ENCODE measurements at places on chromosomes 3 and 15.

DNA sequence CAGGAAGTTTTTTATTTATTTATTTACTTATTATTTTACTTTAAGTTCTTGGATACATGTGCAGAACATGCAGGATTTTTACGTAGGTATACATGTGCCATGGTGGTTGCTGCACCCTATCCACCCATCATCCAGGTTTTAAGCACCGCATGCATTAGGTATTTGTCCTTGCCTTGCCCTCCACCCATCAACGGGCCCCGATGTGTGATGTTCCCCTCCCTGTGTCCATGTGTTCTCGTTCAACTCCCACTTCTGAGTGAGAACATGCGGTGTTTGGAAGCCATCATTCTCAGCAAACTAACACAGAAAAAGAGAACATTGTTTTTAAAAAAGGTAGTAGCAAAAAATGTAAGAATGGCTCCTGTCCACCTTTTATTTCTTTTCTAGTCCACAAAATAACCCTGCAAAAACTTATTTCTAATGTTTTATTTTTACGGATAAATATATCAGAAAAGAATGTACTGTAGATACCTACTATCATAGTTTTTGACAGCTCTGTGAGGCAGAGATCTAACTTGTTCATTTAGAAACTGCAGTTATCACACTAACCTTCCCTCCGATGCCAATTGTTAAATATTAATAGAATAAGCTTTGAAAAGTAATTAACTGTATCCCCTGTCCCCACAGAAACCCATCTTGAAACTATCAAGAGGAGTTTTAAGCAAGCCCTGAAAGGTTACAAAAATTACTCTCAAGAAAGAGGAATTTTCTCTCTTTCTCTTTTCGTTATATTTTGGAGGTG is 189.2 kb downstream of the LPP start:
- DNase-seq, result no peak

DNA sequence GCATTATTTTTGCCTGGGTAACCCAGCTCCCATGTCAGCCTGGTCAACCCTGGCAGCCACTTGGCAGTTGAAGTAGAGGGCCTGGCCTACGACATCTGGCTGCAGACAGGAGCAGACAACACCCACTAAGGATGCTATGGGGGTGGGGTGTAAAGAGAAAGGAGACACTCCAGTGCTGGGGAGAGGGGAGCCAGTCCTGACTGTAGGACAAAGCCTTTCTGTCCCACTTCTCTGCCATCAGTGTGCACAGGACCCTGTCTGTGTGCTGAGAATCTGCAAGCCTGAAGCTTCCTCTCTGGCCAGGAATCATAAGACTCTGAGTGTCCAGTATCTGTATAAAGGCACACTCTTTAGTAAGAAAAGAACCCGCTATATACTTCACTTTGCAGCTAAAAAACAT is 96.3 kb upstream of the CHRM5 start:
- no peak for DNase-seq

DNA sequence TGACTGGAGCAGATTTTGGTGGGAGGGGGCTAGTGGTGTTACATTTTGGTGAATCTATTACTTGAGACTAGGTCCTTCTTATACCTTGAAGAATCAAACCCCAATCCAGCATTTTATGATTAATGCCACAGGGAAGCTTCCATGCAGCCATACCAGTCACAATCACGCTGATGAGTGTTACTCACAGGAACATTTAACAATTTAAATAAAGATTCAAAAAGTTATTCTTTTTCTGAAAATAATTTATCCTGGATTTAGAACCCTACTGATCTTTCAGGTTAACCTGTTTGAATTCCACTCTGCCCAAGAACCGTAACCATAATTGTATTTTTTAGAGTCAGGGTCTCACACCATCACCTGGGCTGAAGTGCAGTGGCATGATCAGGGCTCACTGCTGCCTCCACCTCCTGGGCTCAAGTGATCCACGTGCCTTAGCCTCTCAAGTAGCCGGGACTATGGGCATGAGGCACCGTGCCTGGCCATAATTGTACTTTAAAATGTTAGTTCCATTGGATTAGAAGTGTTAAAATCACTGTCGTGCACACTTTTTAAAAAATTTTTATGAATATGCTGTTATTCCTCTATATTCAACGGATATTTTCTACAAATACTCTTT is 929 bp upstream of the MTMR10 start:
- no peak for DNase-seq

- no peak for DNase-seq
These were observed 99.9 kb downstream of the SLCO3A1 start for GRCh38 chr15:91953432-91953831.

DNA sequence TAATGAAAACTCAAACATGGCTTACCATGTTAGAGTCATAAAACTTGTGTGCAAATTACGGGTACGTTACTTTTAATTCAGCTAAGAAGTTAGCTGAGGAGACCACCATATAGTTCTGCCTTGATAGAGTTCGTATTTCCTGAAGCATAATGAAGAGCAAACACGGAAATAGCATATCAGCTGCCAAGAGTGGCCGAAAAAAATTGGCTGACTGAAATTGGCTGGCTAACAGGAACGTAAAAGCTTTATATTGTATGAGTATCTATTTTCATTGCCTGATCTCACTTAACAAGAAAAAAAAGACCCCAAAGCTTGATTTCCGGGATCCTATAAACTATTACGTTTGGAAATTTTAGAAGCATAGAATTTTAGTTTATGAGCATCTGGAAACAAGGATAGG is 1222.9 kb downstream of the ZPLD1 start:
- DNase-seq, result no peak

- no peak for DNase-seq
These were observed 72.7 kb downstream of the TIPARP start for GRCh38 chr3:156747046-156747445.

GRCh38 chr3:105963161-105963560 is 94.3 kb upstream of the CBLB start:
- DNase-seq, result no peak

DNA sequence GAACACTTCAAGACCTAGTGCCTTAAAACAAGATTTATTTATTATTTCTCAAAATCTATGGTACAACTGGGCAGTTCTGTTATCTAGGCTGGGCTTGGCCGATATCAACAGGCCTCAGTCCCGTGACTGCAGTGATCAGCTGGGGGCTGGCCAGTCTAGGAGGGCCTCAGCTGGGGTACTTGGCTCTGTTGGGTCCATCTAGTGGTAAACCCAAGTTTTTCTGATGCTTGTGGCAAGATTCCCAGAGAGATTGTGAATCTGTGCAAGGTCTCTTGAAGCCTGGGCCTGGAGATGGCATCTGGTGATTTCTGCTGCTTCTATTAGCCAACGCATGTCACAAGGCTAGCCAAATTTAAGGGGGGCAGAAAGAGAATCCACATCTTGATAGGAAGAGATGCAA is 482.4 kb upstream of the SGO1 start:
- DNase-seq, result no peak

DNA sequence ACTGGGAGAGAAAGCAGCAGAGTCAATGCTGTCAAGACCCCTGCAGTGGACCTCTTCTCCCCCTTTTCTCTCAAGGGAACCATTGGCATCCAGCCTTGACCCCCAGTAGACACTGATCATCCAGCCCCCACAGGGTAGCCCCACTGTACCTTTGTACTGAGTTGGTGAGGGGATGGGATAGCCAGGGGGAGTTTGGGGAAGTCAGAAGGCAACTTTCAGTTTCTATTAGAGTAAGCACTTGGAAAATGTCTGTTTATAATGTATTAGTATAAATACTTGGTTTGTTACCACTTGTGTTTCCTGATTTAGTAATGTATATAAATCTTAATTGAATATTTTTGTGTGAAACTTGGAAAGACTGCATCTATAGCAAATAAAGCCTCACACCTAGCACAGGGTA is 25.0 kb downstream of the DAG1 start:
- DNase-seq, result no peak

- DNase-seq, result no peak
These were observed 14.0 kb downstream of the SMAD3 start for GRCh38 chr15:67079361-67079760.

DNA sequence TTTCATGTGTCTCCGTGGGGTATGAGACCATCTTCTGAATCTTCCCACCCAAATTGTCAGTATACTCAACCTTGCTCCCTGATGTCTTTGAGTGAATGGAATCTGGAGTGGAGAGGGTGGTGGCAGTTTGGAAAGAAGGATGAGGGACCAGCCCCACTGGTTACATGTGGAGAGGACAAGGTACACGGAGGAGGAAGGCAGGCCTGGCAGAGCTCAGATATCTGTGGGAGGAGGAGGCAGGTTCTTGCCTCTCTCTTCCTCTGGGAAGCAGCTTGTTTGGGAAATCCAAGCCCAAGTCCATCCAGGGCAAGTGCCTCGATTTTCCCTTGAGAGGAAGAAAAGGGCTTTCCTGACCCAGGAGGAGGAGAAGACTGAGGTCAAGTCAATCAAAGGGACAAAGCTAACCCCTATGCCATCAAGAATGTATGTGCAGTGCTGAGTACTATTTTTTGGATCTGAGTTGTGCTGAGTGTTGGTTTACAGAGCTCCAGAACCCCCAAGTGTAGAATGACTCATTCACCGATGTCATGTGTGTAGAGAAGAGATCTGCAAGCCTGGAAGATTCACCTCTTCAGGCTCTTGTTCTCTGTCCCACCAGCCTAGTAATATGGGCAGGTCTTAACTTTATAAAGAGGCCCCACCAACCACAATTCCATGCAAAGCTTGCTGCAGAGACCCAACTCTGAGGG is 19.8 kb upstream of the LOXL1 start:
- DNase-seq, result no peak

- peak; percentile 48 for DNase-seq
These were observed 14.2 kb upstream of the ANKDD1A start for GRCh38 chr15:64897345-64897985.

GRCh38 chr3:134838599-134838998 is 43.5 kb downstream of the EPHB1 start:
- no peak for DNase-seq

GRCh38 chr3:88535563-88535962 is 385.8 kb downstream of the C3orf38 start:
- no peak for DNase-seq

GRCh38 chr3:119835556-119835955 is 53.7 kb downstream of the NR1I2 start:
- no peak for DNase-seq

GRCh38 chr3:66095295-66096001 is 56.7 kb upstream of the MAGI1 start:
- DNase-seq, result peak; percentile 54

GRCh38 chr3:108345492-108346205 is 49.3 kb downstream of the HHLA2 start:
- DNase-seq, result no peak

DNA sequence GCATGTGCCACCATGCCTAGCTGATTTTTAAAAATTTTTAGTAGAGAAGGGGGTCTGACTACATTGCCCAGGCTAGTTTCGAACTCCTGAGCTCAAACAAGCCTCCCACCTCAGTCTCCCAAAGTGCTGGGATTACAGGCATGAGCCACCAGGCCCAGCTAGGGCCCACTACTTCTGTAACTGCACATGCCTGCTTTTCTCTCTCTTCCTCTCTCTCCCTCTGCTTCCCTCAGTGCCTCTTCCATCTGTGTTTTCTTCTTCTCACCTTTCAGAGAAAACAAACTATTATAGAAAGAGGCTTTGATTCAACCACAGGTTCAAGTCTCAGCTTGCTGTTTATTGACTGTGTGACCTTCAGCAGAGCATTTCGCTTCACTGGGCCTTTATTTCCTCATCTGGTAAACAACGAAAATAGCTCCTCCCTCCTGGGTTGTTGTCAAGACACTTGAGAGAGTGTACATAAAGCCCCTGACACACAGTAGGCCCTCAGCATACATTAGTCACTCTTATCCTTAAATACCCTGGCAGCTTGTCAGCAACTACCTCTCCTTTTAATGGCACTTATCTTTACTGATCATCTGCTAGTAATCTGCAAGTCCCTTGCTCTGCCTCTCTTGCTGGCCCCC is 10.2 kb downstream of the TADA3 start:
- DNase-seq, result no peak

DNA sequence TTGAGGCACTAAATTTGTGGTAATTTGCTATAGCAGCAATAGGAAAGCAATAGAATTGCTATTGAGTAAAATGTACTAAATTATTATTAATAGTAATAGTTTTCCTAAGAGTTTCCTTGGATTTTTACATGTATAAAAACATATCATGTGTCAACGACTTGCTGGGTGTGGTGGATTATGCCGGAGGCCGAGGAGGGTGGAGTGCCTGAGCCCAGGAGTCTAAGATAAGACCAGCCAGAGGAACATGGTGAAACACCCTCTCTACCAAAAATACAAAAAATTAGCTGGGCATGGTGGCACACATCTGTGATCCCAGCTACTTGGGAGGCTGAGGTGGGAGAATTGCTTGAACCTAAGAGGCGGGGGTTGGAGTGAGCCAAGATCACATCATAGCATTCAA is 749.9 kb downstream of the TBL1XR1 start:
- DNase-seq, result no peak

- peak; percentile 68 for DNase-seq
These were observed 8.2 kb upstream of the C3orf38 start for GRCh38 chr3:88141458-88142083.
